Smooth muscle cell of the pulmonary artery (primary cell): ENCODE measurements at places on chromosomes 13 and 19. TPM values are rescaled to one million over a fixed set of nuclear protein-coding genes. Genes with fewer than 3 reads are reported as not detected.

Gene CLEC4G
- not detected in 2 replicates for total RNA-seq

Gene CHAF1A
- total RNA-seq, result 6.6 and 6.8 TPM in 2 replicates

Gene CERS1
- total RNA-seq, result 2.9 and 11.6 TPM in 2 replicates

Gene NLRP7
- not detected in 2 replicates for total RNA-seq

Gene HSD17B14
- 2.2 and 2.8 TPM in 2 replicates for total RNA-seq

Gene AKAP8
- total RNA-seq, result 10.7 and 11.0 TPM in 2 replicates

Gene KLK15
- not detected in 2 replicates for total RNA-seq

Gene ANGPTL8
- not detected in 2 replicates for total RNA-seq

Gene MAB21L1
- total RNA-seq, result 3.3 and 3.6 TPM in 2 replicates

Gene POLD1
- 18.6 and 24.5 TPM in 2 replicates for total RNA-seq

Gene FCGBP
- total RNA-seq, result 4.0 and 4.8 TPM in 2 replicates

Gene ZNF613
- 5.7 and 7.6 TPM in 2 replicates for total RNA-seq

Gene HNRNPM
- total RNA-seq, result 48.2 and 58.3 TPM in 2 replicates

Gene COL4A2
- 1,112 and 1,718 TPM in 2 replicates for total RNA-seq

Gene OLFM2
- 5.0 and 112 TPM in 2 replicates for total RNA-seq

Gene HOMER3
- 56.9 and 113 TPM in 2 replicates for total RNA-seq

Gene ZNF234
- total RNA-seq, result 14.2 and 14.3 TPM in 2 replicates
